ENCODE measurements at places on chromosomes 16 and 17.

DNA sequence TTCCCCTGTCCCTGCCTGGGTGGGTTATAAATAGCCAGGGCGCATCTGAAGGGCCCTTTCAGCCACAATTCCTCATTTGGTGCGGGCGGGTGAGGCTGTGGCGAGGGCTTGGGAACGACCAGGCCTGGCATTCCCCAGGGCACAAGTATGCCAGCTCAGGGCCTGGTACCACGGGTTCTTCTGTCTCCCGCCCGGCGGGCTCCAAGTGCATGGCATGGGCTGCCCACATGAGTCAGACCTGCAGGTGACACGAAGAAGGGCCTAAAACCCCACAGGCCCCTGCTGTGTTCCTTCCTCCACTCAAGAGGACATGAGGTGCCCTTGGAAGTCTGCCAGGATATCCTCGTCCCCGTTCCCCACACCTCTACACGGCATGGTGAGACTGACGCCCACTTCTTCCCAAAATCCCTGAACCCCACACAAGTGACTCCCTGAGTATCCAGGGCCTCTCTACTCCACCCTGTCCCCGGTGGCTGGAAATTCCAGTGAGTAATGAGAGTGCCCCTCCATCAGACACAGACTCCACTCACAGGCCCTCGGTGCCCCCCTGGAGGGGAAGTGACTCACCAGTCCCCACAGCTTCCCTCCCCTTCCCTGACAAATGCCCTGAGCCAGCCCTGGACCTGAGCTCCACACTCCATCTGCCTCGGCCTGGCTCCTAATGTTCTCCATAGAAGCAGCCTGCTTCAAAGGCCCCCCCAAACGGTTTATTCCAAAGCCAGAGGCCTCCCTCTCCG is 68.8 kb downstream of the ABR start:
- peak; percentile 77 for DNase-seq

GRCh38 chr16:82005027-82005830 is 6.0 kb downstream of the SDR42E1 start:
- DNase-seq = no peak

DNA sequence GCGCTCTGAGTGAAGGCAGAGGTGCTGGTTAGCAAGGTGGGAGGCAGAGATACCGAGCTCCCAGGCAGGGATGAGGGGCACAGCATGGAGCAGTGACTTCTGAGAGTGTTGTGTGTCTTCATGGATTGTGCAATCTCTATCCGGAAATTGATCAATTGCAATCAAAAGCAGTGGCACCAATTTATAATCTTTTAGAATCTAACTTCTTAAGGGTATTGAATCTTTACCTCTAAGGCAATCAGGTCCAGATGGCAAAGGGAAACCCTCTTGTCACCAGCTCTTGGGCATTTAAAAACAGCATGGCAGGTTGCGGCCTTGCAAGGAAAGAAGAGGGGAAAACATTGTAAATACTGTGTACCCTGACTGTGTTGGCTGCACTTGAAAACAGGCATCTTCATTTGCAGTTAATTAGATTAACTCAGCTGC is 58.0 kb upstream of the MRTFB start:
- no peak for DNase-seq

- DNase-seq = no peak
Measured at GRCh38 chr16:86375364-86375763, 135.0 kb upstream of the FOXF1 start.

- DNase-seq = no peak
Measured at GRCh38 chr17:18949566-18949965, 2.4 kb upstream of the SLC5A10 start.

DNA sequence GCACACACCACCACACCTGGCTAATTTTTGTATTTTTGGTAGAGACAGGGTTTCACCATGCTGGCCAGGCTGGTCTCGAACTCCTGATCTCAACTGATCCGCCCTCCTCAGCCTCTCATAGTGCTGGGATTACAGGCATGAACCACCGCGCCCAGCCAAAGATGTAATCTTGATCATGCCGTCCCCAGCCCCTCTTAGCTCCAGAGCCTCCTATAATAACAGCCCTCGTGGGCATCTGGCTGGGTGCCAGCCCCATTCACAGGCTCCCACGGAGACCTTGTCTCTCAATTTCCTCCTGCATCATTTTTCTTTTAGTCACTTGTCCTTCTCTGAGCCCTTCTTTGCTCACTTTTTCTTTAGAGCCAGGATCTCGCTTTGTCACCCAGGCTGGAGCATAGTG is 94.2 kb downstream of the KATNIP start:
- no peak for DNase-seq

- no peak for DNase-seq
Measured at GRCh38 chr17:42354956-42355843, 33.0 kb downstream of the STAT3 start.

DNA sequence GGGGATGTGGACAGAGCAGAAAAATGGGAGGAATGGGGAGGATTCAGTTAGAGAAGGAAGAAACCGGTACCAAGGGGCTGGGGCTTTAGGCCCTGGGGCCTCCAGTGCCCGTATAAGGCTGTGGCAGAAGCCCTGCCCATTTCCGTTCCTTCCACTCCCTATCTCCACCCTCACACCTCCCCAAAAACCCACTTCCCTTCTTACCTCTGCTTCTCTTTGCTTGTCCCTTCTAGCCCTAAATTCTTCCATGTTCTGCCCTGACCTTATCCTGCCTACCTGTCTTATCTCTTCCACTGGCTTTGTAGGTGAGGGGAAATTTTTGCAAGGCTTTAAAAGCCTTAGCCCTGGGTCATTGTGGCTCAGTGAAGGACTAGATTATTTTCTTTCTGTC is 4.1 kb downstream of the RNF167 start:
- peak; percentile 89 for DNase-seq

DNA sequence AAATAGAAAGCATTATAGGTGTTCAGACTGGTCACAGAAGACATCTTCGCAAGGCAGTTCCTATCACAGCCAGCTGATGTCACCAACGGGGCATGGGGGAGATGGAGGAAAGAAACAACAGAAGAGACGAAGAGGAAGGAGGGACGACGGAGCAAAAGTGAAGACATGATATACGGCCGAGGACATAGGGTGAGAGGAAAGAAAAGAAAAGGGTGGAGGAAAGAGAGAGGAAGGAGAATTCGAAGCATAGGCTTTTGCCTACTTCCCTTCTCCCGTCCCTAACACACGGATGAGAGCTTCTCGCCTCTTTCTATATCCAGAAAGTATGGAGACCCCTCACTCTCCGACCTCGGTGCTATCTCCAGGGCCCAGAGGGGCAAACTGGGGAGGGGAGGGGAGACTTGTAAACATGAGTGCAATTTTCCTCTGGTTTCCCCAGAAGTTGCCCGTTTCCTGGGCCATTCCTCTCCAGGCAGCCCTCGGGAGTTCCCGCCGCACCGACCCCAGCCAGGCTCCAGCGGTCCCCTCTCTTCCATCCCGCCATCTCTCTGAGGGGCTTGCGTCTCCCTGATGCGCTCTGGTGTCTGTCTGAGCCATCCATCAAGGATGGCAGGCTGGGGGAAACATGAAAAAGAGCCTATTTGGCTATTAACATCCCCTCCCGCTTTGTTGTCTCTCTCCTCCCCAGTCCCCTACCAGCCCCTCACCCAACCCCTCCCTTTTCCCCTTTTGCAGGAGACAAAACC is 26.0 kb downstream of the COPZ2 start:
- peak; percentile 74 for DNase-seq

DNA sequence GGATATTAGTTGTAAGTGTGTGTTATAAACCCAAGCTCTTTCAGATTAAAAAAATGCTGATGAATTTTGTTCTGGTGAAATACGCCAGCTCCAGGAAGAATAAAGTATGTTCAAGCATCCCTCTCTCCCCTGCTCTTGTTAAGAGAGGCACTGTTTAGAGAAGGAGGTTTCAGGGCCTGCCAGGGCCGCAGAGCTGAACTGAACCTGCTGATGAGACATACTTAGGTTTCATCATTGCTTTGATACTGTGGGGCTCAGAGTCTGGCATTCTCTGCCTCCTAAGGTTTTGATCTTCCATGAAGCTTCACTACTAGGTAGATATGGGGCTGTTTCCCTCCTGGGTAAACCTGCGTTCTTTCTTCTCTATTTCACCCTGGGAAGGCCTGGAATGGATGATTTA is 175.3 kb upstream of the FAM20A start:
- DNase-seq = no peak

DNA sequence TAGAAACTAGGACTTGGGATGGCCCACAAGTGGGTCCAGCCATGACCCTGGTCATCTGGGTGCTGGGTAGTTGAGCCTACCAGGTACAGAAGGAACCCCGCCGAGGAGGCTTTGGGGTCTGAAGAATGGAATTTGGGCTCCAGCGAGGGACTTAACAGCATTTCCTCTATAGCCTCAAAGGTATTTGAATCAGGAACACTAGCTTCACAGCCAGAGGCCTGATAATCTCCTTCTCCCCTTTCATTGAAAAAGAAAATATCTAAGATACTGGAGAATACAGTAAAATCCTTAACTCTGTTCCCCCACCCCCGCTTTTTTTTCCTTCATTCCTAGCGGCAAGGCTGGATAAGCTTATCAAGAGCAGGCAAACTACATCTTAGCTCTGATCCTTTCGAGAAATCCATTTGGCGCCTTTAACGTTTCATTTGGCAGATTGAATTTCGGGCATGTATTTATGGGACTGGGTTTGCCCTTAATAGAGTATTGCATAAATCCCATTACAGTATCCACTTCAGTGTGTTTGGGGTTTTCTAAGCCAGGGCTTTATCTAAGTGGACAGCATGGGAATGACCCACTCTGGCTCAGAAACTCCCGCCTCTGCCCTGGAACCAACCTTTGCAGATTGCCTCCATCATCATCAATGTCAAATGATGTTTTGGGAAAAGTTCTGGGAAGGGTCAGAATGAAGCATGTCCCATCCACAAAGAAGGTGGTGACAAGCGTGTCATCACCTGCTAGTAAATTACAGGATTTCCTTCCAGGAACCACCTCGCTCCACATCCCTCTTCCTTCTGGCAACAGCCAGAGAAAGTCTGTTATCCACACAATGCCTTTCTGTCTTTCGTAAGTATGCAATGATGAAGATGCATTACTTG is 36.9 kb downstream of the XYLT1 start:
- no peak for DNase-seq
